ENCODE measurements at places on chromosomes 5 and 9.

- no peak for DNase-seq
Measured at GRCh38 chr5:181088289-181088688, 42.7 kb downstream of the OR2V1 start.

- DNase-seq = no peak
Measured at GRCh38 chr5:175092691-175093090, 351.3 kb downstream of the DRD1 start.

DNA sequence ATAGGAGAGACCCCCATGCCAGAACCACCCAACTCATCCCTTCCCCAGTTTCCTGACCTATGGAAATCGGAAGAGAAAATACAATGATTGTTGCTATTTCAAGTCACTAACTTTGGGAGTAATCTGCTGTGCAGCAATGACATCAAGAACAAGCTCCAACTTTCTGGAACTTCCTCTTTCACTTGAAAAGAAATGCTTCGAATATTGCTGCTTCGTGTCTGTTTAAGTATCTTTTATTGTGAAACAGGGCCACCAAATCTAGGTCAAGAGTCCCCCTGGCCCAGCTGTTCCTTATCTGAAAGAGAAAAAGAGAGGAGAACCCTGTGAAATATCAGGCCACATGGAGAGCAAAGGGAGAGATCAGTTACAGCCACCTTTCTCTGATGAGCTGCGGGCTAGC, 59.4 kb upstream of the DNAH5 start:
- no peak for DNase-seq

DNA sequence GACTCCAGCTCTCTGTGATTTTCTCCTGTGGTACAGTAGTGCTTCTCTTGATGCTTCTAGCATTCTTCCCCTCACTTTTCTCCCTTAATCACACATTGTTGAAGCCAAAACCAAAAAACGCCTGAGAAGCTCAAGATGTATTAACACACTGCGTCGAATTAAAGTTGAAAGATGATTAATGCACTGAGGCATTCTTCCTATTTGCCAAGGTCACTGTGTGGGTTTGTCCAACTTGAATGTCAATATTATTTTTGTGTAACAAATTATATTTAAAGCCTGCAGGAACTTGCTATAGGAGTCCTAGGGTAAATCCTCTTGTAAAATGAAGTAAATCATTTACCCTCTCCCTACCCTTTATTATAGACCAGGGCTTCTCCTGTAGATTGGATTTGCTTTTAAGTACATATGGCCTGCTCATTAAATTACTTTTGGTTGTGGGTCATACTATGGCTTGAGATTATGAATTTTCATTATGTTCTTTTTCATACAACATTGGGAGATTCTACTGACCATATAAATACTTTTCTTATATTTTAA, 68.1 kb downstream of the GDA start:
- DNase-seq = no peak

GRCh38 chr5:41246376-41246775, 33.0 kb upstream of the C6 start:
- DNase-seq = no peak

DNA sequence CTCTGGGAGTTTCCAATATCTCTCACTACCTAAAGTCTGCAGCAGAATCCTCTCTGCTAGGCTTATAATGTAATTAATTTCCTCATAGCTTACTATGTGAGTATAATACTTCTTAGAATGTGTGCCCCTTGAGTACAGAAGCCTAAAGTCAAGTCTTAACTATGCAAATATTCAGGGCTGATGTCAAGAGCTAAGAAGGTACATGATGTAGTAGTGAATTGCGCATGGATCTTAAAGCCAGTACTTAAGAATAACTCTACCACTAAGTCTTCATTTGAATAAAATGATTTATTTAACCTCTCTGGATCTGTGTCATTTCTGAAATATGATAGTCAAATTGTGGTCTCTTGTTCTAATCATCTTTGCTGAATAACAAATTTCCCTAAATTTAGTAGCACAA, 442.9 kb downstream of the DTWD2 start:
- no peak for DNase-seq

GRCh38 chr9:18971404-18971803, 61.6 kb downstream of the SAXO1 start:
- no peak for DNase-seq

- DNase-seq = no peak
Measured at GRCh38 chr9:128529191-128529590, 23.2 kb upstream of the SPTAN1 start.

- no peak for DNase-seq
Measured at GRCh38 chr5:4523038-4523437, 617.1 kb upstream of the ADAMTS16 start.

GRCh38 chr5:137995077-137995748, 37.7 kb downstream of the FAM13B start:
- no peak for DNase-seq

- DNase-seq = no peak
Measured at GRCh38 chr5:34841816-34842215, 2.9 kb downstream of the TTC23L start.

DNA sequence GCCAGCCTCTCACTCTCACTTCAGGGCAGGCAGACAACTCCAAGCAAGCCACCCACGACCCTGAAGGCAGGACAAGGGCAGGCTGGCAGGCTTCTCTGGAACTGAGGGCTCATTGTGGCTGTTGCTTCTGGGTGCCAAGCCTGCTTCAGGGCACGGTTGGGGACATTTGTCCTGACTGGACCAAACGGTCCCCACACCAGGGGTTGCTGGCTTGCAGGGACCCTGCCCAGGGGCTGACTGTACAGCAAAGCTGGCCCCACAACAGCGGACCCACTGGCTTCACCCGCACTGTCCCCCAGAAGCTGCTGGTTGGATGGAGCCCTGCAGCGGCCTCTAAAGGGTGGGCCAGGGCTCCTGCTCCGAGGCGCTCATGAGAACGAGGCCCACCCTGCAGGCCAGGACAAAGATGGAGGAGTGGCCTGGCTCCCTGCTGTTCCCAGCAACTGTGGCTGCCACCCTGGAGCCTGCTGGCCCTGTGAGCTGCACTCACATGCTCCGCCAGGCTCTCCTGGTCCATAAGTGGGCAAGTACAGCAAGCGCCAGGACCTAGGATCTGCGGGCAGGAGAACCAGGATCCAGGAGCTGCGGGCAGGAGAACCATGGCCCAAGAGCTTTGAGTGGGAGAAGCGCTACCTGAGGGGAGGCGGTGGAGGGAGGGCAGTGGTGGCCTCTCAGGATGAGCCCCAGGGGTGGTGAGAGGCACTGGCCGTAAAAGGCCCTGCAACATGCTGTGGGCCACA, 34.4 kb upstream of the NSMF start:
- no peak for DNase-seq

GRCh38 chr5:98679963-98680362, 93.5 kb upstream of the RGMB start:
- no peak for DNase-seq

- no peak for DNase-seq
Measured at GRCh38 chr5:15375559-15375958, 124.4 kb upstream of the FBXL7 start.
